Naive thymus-derived CD8-positive, alpha-beta T cell (primary cell): ENCODE measurements at places on chromosomes 5 and 9.

GRCh38 chr5:158380661-158381060 lies 521.7 kb upstream of the CLINT1 start:
- no peak for DNase-seq

DNA sequence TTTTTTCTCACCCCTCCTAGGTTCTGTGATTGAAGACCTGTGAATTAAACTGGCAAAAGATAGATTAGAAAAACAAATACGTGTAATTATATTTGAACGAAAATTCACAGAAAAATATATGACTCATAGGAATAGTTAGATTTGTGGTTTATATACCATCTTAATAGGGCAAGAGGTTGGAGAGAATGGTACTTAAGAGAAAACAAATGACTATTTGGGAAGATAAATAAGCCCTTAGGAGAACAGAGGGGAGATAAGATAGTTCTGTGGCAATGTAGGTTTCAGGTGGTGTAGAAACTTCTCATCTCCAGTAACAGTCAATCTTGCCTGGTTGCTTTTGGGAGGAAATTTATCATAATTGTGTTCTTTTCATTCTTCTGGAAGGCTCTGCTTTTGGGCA lies 122.0 kb downstream of the PRDM9 start:
- no peak for DNase-seq

DNA sequence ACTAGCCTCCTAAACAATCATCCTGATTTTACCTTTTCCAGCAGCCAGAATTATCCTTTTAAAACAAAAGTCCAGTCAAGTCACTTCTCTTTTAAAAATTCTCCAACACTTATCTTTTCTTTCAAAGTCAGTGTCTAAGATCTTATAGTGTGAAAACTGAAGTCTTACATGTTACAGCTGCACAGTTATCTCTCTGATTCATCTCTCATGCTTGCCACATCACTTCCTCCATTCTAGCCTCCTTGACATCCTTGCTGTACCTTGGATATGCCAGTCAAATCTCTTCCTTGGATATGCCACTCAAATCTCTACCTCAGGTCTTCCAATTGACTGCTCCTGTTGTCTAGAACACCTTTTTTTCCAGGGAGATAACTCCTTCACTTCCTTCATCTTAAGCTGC lies 361.7 kb upstream of the FTMT start:
- DNase-seq = no peak

- no peak for DNase-seq
Observed at GRCh38 chr5:77987331-77987730, 211.2 kb upstream of the TBCA start.

DNA sequence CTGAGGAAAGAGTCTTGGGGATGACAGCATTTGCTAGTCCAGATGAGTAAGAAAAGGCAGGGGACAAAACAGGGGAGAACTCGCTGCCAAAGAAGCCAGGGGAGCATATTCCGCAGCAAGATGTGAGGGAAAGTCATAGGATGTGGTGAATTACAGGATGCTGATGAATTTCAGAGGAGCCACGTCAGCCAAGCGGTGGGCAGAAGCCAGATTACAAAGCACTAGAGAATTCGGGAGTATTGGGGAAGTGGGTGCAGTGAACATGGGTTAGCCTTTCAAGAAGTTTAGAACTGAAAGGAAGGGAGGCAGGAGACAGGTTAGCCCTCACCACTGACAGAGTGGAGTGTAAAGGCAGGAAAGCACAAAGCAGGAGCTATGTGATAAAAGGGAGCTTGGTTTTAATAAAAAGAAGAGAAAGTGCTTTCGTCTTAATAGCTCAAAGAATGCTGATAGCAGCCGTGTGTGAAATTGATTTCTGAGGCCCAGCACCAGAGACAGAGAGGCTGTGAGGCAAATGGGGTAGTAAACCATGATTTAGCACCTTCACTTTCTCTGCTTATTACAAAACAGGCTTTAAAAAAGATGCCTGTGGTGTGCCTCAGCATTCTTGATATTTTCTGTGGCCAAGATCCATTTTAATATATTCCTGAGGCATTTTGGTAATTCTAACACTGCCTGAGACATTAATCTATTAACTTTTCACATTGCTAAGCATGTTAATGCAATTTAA lies 16.9 kb downstream of the ADAMTSL1 start:
- no peak for DNase-seq

DNA sequence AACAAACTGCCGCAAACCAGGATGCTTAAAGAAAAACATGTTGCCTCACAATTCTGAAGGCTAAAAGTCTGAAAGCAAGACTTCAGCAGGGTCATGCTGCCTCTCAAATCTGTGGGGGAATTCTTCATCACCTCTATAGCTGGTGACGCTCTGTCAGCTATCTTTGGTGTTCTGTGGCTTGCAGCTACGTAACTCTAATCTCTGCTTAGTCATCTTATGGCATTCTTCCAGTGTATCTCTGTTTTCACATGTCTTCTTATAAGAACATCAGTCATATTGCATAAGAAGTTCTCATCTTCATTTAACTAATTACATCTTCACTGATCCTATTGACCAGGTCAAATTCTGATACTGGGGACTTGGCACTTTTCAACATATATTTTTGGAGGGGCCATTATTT lies 243.0 kb downstream of the CDH10 start:
- no peak for DNase-seq

GRCh38 chr5:32044939-32045338 lies 129.2 kb downstream of the GOLPH3 start:
- DNase-seq = no peak

GRCh38 chr5:91074615-91075014 lies 308.5 kb downstream of the ARRDC3 start:
- no peak for DNase-seq

GRCh38 chr9:128394379-128395168 lies 23.4 kb downstream of the URM1 start:
- DNase-seq = no peak

- DNase-seq = no peak
Observed at GRCh38 chr5:31811210-31811609, 172.3 kb downstream of the PDZD2 start.

- no peak for DNase-seq
Observed at GRCh38 chr9:121048618-121049017, 1.5 kb downstream of the C5 start.

- DNase-seq = no peak
Observed at GRCh38 chr5:77893225-77893860, 117.2 kb upstream of the TBCA start.

- no peak for DNase-seq
Observed at GRCh38 chr9:117744856-117745389, 40.7 kb downstream of the TLR4 start.

DNA sequence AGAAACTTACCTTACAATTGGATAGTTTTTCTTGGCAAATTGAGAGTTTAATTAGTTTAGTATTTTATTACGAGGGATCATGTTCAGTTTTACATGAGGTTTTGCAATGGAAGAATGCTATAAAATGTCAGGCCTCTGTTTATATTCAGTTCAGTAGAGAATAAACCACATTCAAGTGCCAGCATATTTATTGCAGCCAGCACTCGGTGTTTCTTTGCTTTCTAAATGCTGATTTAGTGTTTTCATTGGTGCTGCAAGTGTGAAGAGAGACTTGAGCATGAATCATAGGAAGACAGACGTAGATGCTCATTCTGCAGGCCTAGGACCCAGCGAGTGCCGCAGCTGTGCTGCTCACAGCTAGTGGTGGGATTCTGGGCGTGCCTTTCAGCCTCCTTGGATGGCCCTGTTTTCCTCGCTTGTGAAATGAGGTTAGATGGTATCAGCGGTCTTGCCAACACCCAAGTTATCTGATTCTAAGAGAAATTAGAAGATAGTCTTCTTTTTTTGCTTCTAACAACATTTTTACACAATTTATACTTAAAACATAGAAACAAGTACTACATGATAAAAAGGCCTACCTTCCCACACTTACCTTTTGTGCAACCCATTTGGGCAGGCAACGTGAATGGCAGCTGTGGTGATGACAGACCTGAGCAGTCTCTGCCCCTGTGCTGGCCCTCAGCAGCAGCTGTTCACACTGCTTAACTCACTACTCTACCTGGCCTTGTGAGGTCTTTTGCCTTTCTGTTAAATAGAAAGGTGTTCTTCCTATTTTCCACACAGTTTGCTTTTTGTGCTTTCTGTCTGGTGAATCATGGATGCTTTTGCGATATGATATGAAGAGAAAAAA lies 26.8 kb upstream of the TNFAIP8 start:
- peak; percentile 52 for DNase-seq

DNA sequence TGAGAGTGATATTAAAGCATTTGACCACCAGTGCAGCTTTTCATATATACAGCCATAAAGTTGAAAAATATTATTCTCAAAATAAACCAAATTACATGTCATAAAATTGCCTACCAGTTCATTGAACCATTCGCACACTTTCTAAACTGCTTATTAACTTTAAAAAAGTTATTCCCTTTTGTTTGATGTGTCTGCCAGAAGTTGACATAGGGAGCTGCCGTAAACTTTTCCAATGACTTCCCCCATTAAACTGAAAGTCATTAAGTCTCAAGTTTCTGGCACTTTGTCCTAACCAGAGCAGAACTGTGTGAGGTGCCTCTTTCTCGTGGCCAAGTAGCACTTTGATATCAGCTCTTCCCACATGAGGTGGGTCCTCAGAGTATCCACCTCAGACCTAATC lies 582.0 kb upstream of the DMAC1 start:
- DNase-seq = no peak

DNA sequence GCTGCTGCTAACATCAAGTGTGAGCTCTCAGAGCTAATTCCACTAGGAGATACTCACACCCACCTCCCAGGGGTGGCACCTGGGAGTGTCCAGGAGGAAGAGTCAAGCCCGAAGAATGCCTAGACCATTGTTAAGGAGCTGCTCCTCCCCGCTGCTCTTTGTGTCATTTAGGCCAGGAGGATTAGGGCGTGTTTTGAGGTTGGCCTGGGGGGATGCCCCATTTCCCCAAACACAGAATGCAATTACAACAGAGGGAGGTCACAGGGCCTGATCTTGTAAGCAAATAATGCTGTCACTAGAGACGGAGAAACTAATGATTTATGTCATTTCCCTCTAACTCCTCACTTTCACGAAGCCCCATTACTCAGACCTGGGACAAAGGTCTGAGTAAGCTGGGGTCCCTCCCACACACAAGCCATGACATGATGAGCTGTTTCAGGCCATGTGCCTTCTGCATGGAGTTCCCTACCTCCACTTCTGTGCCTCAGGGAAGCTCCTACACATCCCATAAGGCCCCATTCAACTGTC lies 312.5 kb downstream of the ACTL7B start:
- DNase-seq = no peak

- no peak for DNase-seq
Observed at GRCh38 chr5:76689321-76690036, 26.4 kb upstream of the F2R start.

DNA sequence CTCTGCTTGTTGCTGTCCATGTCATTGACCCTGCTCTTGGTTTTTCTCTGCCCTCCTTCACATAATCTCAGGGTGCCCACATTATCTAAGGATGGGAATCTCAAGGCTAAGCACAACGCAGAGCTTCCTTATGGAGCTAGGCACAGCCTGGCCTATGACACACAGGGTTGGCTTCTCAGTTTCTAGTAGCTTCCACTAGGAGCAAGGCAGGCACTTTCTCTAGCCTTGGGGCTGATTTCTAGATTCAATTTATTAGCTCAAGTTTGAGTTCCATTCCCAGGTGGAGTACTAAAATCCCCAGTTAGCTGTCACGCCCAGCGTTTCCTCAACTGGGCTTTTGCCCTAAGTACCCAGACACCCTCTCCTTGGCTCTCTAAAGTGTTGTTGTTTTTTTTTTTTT lies 12.4 kb downstream of the IL4 start:
- no peak for DNase-seq

DNA sequence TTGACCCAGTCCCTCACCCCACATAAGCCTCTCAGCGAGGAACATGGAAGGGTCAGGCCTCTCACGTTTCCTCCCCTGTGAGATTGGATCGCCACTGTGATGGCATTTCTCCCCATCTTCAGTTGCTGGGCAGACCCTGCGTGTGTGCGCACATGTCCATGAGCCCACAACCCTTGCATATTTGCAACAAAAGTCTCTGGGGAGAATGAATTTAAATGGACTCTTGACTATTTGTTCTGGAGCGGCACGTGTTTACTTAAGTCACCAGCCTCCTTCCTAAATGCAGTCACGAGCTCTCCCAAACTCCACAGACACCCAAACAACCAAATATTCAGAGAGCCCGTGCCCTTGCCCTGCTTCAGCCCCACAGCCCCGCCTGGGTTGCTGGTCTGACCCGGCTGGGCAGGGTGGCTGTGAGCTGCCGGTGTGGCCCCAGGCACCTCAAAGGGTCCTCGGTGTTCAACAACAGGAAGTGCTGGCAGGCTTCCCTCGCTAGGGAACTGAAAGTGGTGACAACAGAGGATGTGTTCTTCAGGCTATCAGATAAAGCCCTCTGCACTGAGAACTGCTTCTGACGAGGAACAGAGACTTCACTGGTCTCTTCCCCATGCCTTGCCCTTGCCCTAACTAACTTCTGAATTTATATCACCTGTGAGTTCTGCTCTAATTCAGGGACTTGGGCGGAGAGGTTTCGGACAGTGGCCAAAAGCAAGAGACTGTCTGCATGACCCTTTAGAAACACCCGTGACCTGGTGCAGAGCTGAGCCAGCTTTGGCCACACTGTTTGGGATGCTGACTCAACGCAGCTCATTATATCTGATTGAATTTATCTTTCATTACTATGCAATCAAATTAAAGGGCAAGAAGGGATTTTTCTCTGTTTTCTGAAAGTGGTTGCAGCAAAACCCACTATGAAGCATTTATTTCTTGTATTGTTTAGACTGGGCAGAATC lies 19.2 kb upstream of the CD180 start:
- DNase-seq = peak; percentile 77

DNA sequence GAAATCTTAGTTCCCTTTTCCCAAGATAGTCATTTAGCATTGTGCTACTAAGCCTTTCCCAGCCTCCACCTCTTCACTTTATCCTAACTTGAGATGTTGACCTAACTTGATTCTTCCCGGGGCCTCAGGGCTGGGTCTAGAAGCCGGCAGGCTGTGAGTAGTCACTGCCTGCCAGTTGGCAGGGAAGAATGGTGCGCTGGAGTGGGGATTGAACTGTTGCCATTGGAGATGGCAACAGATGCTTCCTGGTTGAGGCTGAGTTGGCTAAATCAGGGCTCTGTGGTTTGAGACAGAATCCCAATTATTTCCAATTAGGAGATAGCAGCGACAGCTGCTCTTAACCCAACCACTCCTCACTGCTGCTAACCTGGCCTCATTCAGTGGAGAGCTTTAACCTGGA lies 343.1 kb downstream of the BRINP1 start:
- no peak for DNase-seq

- DNase-seq = no peak
Observed at GRCh38 chr5:142281008-142281367, 43.8 kb downstream of the SPRY4 start.

DNA sequence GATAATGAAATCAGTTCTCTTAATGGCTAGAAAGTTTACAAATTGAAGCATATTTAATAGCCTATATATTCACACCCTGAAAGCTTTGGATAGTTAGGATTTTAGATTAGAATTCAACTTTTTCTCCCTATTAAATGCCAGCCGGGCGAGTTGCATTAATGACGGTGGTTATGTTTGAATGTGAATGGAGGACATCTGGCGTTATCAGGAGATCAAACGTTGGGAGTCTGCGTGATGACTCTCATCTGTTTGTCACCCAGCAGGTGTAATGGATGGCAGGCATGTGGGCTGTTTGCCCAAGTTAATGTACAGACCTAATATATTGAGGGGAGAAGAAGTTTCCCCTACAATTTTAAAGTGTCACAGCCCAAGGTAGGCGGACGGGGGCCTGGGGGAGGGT lies 1227.7 kb upstream of the WWC1 start:
- DNase-seq = no peak
